RPMI8226 (cell line): ENCODE measurements at places on chromosomes 12 and 14.
A peak's percentile ranks its signal among the peaks of the same experiment; 100 is the strongest.

DNA sequence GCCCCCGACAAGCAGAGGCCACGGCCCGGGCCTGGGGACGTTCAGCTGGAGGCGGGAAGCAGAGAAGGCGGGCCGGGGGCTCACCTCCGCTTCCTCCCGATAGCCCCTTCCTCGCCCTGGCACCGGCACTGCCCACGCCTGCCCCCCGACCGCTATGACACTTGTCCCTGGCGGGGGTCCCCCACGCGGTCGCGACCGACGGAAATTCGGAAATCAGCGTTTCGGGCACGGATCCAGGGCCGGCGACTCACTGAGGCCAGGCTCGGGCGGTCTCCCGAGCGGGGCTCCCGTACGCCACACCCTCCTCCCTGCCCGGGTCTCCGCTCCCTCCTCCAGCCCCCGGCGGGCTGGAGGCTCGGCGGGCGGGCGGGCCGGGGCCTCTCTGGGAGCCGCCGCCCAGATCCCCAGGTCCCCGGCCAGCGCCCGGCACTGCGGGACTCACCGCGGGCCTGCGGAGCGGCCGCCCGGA is 581 bp downstream of the PITPNM2 start:
- peak; percentile 44 for DNase-seq

DNA sequence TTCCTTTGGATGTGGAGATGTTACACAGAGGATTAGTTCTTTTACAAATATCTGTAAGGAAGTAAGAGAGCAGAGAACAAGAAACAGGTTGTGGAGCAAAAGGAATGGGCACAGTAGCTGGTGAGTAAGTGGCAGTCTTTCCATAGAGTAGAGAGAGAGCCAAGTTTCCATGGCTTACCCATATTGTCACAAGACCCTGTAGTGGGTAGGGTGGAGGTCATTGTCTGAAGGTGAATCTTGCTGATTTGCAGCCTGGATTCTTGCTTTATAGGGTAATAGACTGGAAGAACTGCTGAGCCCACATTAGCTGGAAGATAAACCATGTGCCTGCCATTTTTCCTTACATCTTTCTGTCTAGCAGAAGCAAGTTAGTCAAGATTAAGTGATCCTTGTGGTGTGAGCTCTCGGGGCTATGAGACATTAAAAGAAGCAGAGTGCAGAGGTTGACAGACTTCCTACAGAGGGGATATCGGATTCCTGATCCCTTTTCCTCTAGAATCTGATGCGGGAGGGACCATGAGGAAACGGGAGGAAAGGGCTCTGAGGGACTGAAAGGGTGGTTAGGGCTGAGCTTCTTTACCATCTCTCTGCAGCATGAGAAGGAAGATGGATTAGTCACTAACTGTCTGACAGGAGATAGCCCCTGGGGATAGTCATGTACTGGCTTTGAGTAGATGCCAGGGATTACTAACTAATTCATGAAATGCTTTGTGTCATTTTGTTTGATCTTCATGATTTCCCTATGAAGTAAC is 44.0 kb upstream of the LRTM2 start:
- DNase-seq: no peak

DNA sequence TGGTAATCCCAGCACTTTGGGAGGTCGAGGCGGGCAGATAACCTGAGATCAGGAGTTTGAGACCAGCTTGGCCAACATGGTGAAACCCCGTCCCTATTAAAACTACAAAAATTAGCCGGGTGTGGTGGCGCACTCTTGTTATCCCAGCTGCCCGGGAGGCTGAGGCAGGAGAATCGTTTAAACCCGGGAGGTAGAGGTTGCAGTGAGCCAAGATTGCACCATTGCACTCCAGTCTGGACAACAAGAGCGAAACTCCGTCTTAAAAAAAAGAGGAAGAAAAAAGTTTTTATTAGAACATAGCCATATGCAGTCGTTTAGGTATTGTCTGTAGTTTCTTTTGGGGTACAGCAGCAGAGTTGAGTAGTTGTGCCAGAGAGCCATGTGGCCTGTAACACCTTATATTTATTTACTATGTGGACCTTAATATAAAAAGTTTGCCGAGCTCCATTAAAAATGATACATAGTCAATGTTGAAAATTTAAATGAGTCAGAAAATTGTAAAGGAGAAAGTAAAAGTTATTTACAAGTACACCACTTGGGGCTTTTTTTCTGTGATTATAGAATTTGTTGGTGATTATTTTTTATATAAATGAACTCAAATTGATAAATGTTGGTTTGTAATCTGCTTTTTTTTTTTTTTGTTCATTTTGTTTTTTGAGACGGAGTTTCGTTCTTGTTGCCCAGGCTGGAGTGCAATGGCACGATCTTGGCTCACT is 2.2 kb downstream of the ADIPOR2 start:
- no peak for DNase-seq

DNA sequence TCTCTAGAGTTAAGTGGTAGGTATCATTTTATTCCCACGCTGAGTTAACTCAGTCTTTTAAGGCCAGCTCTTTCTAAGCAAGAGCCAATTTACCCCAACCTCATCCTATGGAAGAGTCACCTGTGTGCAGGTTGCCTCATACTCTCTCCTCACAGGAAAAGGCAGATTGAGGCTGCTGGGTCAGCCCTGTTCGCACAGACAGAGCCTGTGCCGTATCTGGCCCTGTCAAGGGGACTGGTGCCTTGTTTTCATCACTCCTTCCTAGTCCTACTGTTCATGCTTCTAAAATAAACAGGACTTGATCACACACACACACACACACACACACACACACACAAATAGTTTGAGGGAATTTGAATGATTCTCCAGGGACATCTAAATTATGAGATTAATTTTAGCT is 285.0 kb downstream of the SLC6A15 start:
- no peak for DNase-seq

- DNase-seq: peak; percentile 10
Measured at GRCh38 chr14:21768116-21768874, 94.7 kb upstream of the OR4E1 start.

DNA sequence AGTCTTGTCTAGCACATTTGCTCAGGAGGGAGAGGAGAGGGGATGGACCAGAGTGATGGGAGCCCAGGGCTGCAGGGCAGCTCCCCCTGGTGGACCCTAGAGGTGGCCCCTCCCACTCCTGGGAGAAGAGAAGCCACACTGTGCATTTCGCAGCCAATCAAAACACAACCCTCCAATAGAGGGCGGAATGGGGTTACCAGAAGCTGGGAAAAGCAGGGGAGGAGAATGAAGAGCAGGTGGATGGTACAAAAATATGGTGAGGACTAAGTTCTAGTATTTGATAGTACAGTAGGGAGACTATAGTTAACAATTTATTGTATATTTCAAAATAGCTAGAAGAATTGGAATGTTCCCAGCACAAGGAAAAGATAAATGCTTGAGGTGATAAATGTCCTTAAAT is 23.6 kb downstream of the VASH1 start:
- peak; percentile 63 for DNase-seq

DNA sequence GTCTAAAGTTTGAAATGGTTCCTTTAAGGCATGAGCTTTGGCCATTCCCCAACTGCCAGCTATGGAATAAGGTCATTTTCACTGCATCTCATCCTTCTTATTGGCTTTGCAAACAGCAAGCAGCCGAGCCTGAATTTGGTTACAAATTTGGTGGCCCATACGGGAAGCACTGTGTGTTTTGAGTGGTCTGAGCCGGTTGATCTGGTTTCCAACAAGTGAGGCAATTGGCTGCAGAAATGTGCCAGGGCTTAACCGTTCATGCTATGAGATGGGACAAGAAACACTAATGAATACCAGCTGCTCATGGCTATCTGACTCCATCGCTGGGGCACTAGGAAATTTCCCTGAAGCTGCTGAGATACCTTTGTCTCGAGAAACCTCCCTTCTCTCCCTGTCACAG is 9.3 kb downstream of the EDDM3A start:
- no peak for DNase-seq

- peak; percentile 74 for DNase-seq
Measured at GRCh38 chr12:12010277-12011039, 60.3 kb upstream of the BCL2L14 start.

DNA sequence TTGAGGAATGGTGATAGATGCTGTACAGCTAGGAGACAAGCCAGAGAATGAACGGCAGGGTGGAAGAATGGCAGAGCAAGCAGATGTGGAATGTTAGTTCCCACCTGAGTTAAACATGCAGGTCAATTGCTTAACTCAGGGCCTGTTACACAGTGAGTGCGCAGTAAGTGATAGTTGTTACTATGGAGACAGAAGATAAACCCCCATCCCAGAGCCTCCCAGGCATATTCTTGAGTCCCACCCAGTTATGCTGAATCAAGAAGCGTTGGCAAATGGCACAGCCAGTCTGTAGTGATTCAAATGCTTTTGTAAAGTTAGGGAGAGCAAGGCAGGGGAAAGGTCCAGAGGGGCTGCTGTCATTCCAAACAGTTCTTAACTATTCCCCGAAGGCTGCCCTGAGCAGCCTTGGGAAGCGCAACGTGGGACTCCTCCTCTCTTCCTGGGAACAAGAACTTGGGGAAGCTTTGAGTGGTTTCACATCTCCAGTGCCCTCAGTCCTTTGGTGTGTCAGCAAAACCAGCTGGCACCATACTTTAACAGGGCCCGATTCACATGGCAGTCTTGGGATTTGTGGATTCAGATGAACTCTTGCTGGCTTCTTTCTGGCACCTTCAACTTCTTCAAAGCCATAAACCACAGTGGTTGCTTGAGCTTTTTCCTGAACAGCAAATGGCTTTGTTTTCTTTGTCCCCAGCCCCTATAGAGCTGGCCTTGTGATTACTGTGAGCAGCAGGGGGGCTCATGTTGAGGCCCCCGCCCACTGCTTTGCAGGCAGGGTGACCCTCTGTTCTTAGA is 66.4 kb downstream of the PPM1A start:
- no peak for DNase-seq

DNA sequence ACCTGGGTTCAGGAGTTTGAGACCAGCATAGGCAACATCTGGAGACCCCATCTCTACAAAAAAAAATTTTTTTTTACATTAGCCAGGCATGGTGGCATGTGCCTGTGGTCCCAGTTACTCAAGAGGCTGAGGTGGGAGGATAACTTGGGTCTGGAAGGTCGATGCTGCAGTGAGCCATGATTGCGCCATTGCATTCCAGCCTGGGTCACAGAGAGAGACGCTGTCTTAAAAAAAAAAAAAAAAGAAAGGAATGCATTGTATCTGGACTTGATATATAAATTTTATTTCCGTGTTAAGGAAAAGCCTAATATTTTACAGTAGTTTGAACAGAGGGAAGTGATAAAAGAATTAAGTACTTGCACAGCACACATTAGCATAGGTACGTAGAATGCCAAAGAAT is 97.2 kb downstream of the ZC3H14 start:
- no peak for DNase-seq

DNA sequence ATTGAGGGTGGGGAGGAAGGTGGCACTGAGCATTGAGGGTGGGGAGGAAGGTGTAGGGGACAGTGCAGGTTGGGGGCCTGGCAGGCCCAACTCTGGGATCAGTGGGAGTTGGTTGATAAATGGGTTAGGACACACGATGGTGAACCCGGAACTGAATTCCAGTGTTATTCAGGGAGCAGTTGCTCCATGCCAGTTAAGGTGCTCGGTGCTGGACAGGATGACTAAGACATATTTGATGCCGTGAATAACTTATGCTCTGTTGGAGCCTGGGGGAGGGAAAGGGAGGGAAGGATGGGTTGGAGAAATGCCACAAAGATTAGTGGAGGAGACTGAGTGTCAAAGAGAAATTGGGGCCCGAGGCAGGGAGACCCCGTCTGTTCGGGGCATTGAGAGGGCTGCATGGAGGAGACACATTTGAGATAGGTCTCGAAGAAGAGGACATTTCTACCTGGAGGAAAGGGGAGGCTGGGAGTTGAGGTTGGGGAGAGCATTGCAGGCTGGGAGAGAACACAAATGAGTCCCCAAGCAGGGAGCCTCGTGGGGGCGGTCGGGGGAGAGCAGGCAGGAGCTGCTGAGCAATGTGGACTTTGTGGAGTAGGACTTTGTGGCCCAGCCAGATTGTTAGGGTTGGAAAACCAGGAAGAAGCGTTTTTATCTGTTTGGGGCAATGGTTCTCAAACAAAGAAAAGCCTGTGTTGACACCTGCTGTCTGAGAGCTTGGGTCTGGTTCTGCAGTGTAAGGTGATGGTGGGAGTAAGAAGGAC is 65.3 kb downstream of the IQSEC3 start:
- DNase-seq: no peak

GRCh38 chr12:4308334-4308950 is 12.6 kb upstream of the TIGAR start:
- no peak for DNase-seq

GRCh38 chr12:76790564-76791552 is 26.9 kb downstream of the ZDHHC17 start:
- peak; percentile 25 for DNase-seq

DNA sequence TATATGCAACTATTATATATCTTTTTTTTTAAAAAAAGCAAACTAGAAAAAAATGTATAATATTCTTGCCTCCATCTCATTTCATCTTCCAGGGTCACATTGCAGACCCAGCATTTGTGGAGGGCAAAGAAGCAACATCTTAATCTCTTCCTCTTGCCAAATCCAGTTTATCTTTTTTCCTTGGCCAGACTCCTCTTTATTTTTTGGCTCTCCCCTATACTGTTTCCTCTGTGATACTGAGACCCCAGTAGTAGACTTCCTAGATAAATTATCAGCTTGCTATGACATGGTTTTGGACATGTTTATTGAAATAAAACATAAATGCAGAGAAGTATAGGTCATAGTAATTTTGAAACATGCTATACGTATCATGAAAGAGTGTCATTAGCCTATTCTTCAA is 303.8 kb upstream of the DDHD1 start:
- no peak for DNase-seq

DNA sequence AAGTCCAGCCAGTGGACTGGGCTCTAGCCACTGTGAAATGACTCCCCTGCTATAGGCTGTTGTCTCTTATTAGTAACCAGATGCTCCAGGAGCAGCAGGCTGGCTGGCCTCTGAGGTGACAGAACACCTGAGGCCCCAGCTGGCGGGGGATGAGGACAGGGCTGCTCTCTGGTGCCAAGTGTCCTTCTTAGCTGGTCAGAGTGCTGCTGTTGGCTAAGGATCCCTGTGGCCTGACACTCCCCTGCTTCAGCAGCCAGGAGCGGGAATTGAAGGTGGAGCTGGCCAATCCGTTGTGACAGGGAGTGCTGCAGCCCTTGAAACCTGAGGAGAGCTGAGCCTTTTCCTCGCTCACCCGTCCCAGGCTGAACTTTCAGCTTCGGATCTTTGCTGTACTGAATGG is 30.7 kb downstream of the TMEM229B start:
- peak; percentile 5 for DNase-seq

- no peak for DNase-seq
Measured at GRCh38 chr12:71142016-71142415, 15.8 kb downstream of the TSPAN8 start.

GRCh38 chr12:115944837-115945490 is 332.5 kb downstream of the MED13L start:
- no peak for DNase-seq

DNA sequence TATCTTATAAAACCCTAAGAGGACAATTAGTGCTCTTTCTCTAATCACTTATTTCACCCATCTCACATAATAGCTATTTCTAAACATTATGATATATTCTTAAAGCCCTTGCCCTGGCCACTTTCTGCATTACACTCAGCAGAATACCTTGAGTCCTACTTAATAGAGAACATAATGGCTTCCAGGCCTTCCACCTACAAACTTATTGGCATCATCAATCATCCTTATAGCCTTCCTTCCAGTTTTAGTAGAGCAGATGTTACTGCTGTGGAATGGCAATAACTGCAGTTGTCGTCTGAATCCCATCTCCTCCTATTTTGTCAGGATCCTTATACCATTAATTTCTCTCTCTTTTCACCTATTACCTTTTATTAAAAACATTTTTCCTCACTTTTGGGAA is 1127.4 kb downstream of the LRFN5 start:
- no peak for DNase-seq
